ENCODE measurements at places on chromosomes 6 and 20. TPM values are rescaled to one million over a fixed set of nuclear protein-coding genes. Genes with fewer than 3 reads are reported as not detected.

KIZ gene
- 5.3 TPM for total RNA-seq

CCHCR1 gene
- 10.9 TPM for total RNA-seq

CGAS gene
- 6.2 TPM for total RNA-seq

IFNGR1 gene
- total RNA-seq: 54.6 TPM

OR2B6 gene
- not detected for total RNA-seq

ATG5 gene
- 46.2 TPM for total RNA-seq

THBD gene
- total RNA-seq: 0.34 TPM

TCF15 gene
- not detected for total RNA-seq

FAM217A gene
- not detected for total RNA-seq

MATN4 gene
- not detected for total RNA-seq

BTNL2 gene
- not detected for total RNA-seq

TRERF1 gene
- total RNA-seq: 0.67 TPM

SSTR4 gene
- not detected for total RNA-seq

THBS2 gene
- total RNA-seq: 17.4 TPM

ADGRG6 gene
- total RNA-seq: 104 TPM

GSTA3 gene
- not detected for total RNA-seq

ISM1 gene
- total RNA-seq: 3.3 TPM
